ENCODE measurements at places on chromosomes 11 and 22.

DNA sequence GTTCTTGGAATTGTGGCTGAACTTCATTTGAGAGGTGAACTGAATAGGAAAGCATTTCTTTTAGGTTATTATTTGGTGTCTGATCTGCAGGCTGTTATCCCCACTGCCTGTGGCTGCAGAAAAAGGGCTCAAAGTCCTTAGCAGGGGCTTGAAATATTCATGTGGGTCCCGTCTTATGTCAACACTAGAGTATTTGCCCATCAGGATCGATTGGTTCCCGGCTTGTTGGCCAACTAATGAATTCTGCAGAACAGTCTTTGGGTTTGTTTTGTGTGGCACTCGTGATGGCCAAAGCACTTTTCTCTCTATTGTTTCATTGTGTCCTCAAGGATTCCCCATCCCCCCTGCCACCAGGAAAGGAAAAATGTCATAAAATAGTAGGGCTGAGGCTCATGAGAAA lies 211.9 kb downstream of the MYO18B start:
- no peak for DNase-seq

DNA sequence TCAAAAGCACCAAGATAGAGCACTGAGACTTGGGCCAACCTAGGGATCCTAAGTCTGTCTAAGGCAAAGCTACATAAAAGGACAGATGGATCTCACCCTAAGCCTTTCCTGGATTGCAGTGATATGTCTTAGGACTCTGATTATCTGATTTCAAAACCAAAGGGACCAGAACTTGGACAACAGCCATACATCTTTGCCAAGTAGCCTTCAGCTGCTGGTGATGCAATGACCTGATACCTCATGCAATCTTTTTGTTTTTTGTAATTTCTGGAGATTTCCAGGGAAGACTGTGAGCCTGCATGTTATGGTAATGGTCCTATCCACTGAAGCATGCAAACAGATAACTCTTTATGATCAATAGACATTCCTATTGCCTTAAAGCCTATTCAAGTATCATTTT lies 230.4 kb upstream of the MTNR1B start:
- peak; percentile 79 for DNase-seq

- DNase-seq = no peak
These were observed 229.2 kb downstream of the ADAMTS15 start for GRCh38 chr11:130677486-130678153.

- DNase-seq = no peak
These were observed 26.2 kb downstream of the SUSD2 start for GRCh38 chr22:24207264-24208011.

DNA sequence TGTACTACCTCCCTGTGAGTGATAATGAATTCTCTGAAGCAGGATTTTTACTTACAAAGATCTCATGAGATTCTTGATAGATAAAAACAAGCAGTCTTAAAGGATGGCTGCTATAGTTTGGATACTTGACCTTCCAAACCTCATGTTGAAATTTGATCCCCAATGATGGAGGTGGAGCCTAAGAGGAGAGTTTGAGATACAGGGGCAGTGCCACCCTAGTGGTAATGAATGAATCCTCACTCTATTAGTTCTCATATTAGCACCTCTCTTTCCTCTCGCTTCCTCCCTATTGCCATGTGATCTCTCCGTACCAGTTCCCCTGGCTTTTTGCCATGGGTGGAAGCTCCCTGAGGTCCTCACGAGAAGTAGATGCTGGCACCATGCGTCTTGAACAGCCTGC lies 37.9 kb upstream of the OR8B8 start:
- no peak for DNase-seq

GRCh38 chr11:102413497-102413896 lies 39.1 kb downstream of the TMEM123 start:
- DNase-seq = no peak

DNA sequence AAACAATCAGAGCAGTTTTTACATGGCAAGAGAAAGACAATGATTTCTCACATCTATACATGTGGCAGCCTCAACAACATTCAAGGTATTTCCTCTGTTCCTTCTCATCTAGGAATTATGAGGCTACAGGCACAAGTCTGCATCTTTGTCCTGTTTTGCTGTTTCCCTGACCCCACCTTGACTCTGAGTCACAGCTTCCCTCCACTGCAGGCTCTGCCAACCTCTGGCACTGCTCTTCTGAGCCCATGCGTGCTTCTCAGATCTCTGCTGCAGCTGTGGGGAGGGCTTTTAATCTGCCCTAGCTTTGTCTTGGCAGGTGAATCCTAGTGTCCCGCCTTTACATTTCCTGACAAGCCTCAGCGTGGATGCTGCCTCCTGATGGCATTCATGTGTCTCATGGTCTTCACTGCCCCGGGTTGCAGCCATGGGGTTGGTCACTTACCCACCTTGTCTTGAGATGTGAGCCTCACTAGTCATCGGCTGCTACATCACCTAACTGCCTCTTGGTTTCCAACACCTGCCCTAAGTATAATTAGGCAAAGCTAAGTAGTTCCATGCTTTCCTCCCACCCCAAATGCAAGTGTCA lies 578.5 kb downstream of the TBC1D22A start:
- no peak for DNase-seq

- no peak for DNase-seq
These were observed 115.4 kb downstream of the KIAA1671 start for GRCh38 chr22:25067851-25068421.

DNA sequence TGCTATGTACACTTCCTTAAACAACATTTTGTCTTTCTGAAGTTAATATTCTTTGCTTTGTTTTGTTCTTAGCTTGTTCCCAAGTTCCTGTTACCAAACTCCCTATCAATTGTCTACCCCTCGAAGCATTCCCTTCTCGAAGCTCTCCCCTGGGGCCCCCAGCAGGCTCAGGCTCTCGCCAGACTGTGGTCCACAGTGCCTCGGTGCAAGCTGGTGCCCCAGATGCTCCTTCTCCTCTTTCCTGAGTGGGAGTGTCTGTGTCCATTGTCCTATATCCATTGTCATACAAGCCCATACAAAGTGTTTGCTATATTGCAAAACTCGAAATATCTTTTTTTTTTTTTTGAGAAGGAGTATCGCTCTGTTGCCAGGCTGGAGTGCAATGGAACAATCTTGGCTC lies 51.7 kb upstream of the RTL6 start:
- DNase-seq = no peak

- DNase-seq = no peak
These were observed 112.9 kb downstream of the SPON1 start for GRCh38 chr11:14075118-14076078.

DNA sequence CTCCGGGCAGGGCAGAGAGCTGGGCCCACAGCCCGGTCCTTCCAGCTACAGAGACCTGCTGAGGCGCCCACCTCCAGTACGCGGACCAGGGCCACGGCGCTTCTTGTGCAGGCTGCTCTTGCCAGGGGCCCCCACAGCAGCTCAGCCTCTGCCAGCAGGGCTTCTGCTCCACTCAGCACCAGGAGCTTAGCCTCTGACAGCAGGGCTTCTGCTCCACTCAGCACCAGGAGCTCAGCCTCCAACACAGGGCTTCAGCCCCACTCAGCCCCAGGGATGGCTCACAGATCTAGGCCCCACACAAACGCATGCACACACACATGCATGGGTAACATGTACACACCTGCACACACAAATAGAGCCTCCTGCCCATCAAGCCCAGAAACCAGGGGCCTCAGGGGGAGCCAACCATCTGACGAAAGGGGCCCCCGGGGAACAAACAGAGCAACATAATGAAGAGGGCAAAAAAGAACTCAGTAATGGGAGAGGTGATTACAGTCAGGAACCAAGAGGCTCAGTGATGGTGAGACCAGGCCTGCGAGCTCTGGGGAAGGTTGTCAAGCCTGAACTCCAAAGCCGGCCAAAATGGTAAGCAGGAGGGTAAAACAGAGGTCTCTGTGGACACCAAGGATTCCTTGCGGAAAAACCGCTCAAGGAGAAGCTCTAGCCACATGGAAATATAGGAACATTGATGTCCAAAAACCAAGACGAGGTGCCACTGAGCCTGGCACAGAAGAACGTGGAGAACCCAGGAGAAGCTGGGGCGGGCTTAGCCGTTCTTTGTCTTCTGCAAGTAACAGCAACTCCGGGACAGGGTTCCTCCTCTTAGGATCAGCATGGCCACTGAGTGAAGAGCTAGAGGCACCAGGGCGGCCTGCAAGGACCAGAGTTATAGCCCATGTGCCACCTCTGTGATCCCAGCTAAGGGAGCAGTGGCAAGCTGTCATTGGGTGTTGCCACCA lies 46.5 kb downstream of the GNB1L start:
- no peak for DNase-seq

DNA sequence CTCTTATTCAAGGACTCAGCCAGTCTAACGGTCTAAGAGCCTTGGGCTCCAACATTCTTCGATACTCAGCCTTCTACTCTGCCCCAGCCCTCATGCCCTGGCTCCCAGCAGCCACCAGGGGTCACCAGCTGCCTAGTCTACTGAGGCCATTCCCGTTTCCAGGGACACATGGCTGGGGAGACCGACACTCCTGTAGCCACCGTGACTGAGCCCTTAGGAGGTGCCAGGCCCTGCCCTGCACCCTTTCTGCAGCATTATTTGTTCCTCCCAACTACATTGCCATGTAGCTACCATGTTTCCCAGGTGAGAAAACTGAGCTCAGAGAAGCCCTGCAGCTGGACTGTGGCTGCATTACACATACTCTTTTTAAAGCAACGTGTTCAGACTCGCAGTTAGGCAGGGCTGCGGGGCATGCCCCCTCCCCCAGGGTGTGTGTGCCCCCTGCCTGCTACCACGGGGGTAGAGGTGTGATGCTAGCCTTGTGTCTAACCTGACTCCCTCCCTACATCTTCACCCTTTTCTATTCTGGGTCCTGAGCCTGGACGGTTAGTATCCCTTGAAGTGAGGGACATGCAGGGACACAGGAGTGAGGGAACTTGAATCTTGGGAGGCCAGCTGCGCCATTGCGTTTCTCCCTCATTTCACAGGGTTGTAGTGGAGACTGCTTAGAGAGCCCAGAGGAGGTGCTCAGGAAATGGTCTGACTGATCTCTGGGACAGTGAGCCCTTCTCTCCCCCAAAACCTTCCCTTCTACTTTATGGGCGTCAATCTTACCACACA lies 17.5 kb downstream of the ATG16L2 start:
- DNase-seq = peak; percentile 77

DNA sequence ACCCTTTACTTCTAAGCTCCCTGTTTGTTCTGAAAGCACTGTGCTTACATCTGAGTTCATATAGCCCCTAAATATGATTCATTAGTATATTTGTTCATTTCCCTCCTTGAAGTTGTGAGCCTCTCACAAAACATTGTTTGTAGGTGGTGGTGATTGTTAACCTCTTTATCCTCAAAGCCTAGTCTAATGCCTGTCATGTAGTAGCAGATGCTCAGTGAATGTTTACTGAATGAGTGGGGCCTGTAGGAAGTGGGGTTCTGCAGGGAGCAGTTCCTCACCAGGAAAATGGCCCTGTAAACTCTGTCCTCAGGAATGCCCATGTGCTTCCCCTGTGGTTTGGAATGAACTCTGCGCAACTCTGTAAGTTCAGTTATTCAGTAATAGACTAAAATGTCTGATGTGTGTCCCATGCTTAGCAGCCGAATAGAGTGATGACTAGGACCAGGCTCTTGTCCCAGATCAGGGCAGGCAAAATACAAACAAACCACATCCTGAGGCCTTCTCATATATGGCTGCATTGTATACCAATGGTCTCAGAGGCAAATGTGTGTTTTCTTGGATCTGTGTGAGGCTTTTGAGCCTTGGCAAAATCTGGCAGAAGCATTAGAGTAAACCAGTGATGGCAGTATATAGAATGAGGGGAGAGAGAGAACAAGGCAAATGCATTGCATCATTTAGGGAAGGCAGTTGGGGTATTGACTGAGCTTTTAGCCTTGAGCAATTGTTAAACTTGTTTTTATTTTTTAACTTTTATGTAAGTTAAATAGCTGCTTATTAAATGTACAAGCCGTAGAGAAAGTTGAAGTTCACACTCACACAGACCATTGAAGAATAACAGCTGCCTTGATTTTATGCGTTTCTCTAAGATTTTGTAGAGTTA lies 91.4 kb upstream of the BIRC3 start:
- no peak for DNase-seq

DNA sequence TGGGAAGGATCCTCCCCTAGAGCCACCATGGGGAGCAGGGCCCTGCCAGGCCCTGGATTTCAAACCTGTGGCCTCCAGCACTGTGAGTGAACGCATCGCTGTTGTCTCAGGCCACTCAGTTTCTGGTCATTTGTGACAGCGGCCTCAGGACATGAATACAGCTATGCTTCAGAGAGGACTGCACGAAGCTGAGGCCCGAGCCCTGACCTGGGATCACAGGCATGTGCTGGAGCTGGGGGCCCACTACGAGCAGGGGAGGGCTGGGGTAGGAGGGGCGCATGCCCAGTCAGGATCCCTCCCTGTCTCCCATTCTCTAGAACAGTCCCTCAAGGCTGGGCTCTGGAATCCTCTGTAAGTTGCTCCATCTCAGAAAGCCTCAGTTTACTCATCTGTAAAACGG lies 242.1 kb downstream of the CTTN start:
- DNase-seq = no peak

DNA sequence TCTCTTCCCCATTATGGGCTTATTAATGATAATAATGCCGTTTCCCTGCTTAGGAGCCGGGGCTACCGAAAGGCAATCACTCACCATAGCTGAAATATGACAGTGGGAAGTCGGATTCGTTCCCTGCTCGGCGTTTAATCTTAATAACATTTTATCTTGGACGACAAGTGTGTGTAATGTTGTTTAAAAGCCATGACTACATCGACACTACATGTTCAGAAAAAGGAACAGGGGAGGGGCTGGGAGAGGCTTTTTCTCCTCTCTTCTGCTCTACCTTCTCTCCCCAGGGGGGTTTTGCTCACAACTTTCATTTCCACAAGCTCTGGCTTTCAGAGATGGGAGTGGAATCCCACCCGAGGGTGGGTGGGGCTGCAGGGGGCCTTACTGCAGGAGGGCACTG lies 105.5 kb downstream of the DSCAML1 start:
- DNase-seq = no peak

GRCh38 chr11:67283481-67283963 lies 5.6 kb upstream of the ANKRD13D start:
- DNase-seq = no peak

DNA sequence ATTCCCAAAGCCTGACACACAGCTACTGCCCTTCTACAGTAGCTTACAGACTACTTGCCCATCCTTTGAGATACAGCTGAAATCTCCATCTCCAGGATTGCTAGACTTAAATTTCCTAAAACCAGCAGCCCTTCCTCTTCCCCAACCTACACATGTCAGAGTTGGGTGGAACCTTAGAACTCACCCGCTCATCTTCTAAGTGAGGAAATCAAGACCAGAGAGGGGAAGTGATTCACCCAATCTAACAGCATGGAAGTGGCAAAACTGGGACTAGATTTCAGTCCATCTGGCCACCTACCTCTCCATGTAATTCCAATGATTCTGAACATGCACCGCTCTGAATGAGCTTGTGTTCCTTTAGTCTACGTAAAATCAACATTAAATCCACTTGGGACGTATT lies 1.0 kb upstream of the TMEM86A start:
- DNase-seq = no peak
